Kidney capillary endothelial cell (primary cell): ENCODE measurements at places on chromosomes 2 and 18.

DNA sequence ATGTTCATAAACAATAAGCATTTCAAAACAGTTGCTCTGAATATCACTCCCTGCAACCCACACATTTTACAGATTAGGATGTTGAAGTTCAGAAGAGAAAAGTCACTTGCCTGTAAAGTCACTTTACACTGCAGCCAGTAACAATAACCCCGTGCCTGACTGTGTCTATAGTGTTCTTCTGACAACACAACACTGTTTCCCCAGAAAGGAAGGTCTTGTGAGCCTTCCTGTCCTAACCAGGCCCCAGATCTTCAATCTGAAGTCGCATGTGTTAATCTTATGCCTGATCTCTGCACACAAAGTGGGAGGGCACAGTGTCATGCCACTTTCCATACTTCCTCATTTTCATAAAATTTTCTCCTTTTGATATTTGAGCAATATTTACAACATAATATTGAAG is 120.2 kb downstream of the FEZ2 start:
- no peak for DNase-seq

DNA sequence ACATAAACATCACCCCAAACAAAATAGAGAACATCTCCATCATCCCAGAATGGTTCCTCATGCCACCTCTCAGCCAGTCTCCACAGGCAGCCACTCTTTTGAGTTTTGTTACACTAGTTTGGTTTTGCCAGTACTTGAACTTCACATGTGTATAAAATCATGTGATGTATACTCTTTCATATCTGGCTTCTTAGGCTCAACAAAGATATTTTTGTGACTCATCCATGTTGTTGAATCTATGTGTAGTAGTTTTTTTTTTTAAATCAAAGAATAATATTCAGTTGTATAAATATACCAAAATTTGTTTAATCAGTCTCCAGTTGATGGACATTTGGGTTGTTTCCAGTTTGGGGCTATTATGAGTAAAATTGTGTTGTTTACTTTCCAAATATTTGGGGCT is 75.9 kb downstream of the PMS1 start:
- DNase-seq = no peak

GRCh38 chr2:101991721-101992145 is at the start of gene IL1R2:
IL1R2 (plus strand) TSS chr2:101991960; CDS start chr2:102008576, 16,616 bp downstream.
- DNase-seq = no peak

- no peak for DNase-seq
Measured at GRCh38 chr2:23419171-23420090, 34.5 kb downstream of the KLHL29 start.

DNA sequence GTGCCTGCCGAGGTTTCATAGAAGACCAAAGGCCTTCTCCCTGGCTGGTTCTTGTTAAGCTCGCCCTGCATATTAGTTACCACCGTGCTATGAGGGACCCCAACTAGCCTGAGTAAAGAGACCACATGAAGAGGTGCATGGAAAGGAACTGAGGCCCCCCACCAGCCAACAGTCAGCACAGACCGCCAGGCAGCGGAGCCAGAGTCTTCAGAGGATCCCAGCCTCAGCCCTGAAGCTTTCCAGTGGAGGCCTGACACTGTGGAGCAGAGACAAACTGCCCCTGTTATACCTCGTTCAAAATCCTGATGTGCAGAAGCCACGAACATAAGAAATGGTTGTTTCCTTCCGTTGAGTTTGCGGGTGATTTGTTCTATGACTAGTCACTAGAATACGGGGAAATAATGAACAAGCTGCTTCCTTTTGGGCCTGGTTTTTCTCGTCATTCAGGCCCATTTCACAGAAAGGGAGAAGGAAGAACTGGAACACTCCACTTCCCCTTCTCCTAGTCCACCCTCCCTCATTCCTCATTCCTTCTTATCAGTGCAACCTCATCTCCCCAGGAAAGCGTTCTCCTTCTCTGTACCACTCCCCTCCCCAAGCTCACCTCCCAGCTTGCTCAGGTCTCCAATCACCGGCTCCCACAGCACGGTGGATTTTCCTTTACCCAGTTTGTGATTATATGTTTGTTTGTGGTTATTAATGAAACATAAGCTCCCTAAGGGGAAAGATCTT is 3.0 kb upstream of the GLI2 start:
- DNase-seq = no peak

- DNase-seq = no peak
Measured at GRCh38 chr18:75216911-75217689, 6.5 kb downstream of the TSHZ1 start.

DNA sequence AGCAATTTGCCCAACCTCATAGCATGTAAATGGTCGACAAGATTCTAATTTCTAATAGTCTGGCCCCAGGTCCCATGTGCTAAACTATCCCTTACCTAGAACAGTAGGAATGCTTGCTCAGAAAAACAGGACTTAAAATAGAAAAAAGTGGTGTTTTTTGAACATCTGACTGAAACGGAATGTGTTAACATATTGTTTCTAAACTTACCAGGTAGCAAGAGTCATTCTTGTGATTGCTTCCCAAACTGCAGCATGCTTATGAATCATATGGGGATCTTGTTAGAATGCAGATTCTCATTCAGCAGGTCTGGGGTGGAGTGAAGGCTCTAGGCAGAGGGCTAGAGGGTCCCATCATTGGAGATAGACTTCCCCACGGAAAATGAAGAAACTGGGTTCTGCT is 5.8 kb upstream of the SLC20A1 start:
- no peak for DNase-seq

- no peak for DNase-seq
Measured at GRCh38 chr2:85455552-85456090, 37.1 kb downstream of the SH2D6 start.
